ENCODE measurements at places on chromosomes 3 and 15. TPM values are rescaled to one million over a fixed set of nuclear protein-coding genes. Genes with fewer than 3 reads are reported as not detected.

GRCh38 chr3:121958801-121959200 lies 63.2 kb downstream of the ILDR1 start:
- no peak for DNase-seq

Gene ZDHHC19
- not detected for total RNA-seq

Gene PP2D1
- not detected for total RNA-seq

GRCh38 chr15:38863381-38863780 lies 298.8 kb upstream of the RASGRP1 start:
- no peak for DNase-seq

Gene NCEH1
- total RNA-seq = 26.1 TPM

- no peak for DNase-seq
Observed at GRCh38 chr15:77671362-77672056, 38.8 kb upstream of the LINGO1 start.

GRCh38 chr3:131038326-131038725 lies 11.6 kb downstream of the NEK11 start:
- peak; percentile 4 for DNase-seq
